COR-L47 (cell line): ENCODE measurements at places on chromosomes 3 and 15.

- DNase-seq, result no peak
Measured at GRCh38 chr3:23277688-23278087, 74.6 kb downstream of the UBE2E2 start.

GRCh38 chr3:15722877-15723623, 74.7 kb downstream of the ANKRD28 start:
- no peak for DNase-seq

- DNase-seq, result no peak
Measured at GRCh38 chr3:134974624-134975023, 179.6 kb downstream of the EPHB1 start.

- no peak for DNase-seq
Measured at GRCh38 chr3:5332270-5332956, 144.9 kb downstream of the EDEM1 start.

GRCh38 chr15:36921484-36922091, 178.8 kb downstream of the MEIS2 start:
- no peak for DNase-seq

GRCh38 chr3:194584866-194585265, 48.4 kb downstream of the TMEM44 start:
- no peak for DNase-seq

DNA sequence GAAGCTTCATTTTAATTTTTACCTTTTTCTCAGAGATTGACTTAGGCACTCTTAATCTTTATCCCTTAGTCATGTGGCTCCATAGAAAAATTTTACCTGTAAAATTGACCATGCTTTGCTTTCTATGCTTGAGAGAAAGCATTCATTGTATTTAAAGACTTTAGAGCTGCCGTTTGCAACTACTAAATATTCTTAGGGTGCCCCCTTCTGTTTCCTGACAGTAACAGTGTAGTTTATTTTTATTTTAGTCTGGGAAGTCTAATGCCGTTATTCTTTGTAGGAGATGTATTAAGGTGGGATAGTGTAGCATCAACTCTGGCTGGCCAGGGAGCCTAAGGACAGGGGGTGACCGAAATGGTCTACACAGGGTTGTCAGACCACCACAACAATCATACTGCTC, 84.5 kb upstream of the SYNPR start:
- DNase-seq, result no peak

DNA sequence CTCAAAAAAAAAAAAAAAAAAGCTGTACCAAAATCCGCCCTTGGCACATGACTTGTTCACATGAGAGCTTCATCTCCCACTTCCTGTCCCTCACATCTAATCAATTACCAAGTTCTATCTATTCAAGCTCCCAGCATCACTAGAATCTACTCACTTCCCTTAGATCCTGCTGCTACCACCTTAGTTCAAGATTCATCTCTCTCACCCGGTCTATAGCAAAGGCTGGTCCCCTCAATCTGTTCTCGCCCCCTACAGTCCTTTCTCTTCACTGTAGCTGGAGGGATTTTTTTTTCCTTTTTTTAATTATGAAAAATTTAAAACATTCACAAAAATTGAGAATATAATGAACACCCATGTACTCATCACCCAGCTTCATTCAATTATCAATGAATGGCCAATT, 16.7 kb upstream of the GPR160 start:
- DNase-seq, result no peak

- DNase-seq, result no peak
Measured at GRCh38 chr3:151875759-151876158, 2.3 kb downstream of the SUCNR1 start.

- no peak for DNase-seq
Measured at GRCh38 chr15:43258781-43259180, 7.9 kb downstream of the TGM5 start.

DNA sequence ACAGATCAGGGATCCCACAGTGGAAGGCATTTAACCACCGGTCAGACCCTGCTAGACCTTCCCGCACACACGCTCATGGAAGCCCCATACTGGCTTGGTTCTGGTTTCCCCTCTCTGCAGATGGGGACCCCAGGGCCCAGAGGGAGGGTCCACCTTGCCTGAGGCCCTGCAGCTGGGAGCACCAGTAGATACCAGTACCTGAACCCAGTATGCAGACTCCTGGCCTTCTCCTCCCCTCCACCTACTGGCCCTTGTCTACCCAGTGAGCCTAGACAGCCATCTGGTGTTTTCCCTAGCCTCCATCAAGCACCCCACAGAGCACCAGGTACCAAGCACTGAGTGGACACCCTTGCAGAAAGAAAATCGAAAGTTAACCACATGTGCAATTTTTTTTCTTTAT, 65.1 kb downstream of the MEGF11 start:
- DNase-seq, result peak; percentile 67

GRCh38 chr15:79007066-79007465, 62.2 kb upstream of the CTSH start:
- DNase-seq, result no peak

DNA sequence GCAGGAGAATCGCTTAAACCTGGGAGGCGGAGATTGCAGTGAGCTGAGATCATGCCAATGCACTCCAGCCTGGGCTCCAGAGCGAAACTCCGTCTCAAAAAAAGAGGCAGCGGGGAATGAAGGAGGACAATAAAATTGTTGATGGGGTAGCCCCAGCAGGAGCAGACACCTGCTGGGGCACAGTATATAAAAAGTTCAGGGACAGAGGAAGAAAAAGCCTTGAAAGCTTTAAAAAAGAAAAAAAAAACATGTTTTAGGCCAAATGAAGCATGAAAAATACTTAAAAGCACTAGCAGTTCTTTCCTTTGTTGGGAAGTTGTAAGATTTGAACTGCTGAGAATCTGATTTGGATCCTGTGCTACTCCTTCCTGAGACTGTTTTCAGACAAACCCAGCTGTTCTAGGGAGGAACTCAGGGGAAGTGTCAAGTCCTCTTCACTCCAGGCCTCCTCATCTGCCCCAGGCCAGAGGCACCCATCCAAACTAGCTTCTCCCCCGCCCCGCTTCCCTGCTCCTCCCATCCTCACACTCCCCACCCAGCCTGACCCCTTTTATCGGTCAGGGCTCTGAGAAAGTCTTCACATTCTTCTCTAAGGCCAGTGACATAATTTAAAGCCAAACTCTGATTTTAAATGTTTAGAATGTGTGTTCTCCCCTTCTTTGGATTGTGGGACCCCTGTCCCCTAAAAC, 4.9 kb downstream of the IL17RD start:
- DNase-seq, result no peak

GRCh38 chr3:58867621-58868020, 182.2 kb downstream of the CFAP20DC start:
- no peak for DNase-seq

- no peak for DNase-seq
Measured at GRCh38 chr15:50112488-50113186, 6.4 kb downstream of the ATP8B4 start.

DNA sequence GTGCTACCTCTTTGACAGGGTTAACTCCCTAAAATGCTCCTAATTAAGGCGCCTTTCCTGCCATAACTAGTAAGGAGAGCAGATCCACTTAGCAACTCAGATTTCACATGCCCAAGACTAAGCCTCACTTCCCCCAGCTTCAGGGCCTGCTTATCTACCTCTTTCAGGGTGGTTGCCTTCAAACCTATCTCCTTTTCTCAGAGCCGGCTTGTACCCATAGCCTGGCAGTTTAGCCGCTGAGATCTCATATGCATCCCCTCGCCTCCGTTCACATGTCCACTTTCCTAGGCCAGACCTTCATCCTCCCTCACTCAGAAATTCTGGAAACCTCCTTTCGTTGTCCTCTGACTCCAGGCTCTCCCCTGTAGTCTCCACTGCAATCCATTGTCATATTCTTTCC, 1.0 kb upstream of the FSTL1 start:
- DNase-seq, result no peak

DNA sequence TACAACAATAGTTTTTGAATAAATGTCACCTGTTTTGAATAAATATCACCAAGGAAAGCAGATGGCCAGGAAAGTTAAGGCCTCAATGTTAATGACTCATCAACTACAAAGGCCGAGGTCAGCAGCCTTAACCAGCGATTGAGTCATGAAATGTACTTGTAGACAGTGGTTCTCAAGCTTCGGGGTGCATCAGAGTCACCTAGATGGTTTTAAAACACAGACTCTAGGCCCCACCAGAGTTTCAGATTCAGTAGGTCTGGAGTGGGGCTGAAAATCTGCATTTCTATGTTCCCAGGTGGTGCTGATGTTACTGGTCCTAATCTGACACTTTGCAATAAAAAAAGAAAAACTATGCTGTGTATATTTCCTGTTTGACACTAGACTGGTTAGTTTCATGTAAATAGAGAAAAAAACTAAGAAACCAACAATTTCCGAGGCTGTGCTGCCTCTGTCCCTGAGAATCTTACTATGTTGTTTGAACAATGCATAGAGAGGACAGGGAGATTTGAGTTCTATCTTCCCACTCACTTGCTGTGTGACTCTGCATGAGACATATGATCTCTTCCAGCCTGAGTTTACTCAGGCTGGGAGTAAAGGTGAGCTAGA, 9.8 kb downstream of the RAB27A start:
- DNase-seq, result no peak

DNA sequence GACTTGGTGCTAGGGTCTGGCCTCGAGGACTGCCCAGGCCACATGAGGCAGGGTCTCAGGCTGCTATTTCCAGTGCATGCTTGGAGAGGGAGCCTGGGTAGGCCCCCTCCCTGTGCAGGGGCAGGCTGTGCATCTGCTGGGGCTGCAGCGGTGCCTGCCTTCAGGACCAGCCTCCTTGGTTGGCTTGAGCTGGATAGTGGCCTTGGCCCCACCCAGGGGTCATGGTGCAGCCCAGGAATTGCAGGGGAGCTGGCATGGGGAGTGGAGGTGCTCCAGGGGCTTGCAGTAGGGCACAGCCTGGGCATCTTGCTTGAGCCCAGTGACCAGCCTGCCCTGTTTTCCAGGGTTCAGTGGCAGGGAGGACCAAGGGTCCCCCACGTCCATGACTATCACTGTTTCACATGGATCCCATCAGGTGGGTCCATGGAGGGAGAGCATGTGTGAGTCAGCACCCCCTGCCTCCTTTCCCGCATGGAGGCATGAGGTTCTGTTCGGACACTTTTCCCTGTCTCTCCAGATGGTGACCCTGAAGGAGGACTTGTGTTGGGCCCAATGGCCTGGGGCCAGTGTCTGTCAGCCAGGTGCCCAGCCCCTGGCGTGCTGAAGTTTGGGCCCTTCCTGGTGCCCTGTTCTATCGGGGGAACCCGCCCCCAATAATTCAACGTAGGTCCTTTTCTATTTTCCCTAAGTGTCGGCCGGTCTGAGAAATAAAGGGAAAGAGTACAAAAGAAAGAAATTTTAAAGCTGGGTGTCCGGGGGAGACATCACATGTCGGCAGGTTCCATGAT, 218.6 kb downstream of the SNRPN start:
- DNase-seq, result no peak

- DNase-seq, result no peak
Measured at GRCh38 chr3:156240642-156241041, 120.3 kb downstream of the KCNAB1 start.

- DNase-seq, result no peak
Measured at GRCh38 chr15:36837246-36837645, 257.8 kb downstream of the CDIN1 start.

DNA sequence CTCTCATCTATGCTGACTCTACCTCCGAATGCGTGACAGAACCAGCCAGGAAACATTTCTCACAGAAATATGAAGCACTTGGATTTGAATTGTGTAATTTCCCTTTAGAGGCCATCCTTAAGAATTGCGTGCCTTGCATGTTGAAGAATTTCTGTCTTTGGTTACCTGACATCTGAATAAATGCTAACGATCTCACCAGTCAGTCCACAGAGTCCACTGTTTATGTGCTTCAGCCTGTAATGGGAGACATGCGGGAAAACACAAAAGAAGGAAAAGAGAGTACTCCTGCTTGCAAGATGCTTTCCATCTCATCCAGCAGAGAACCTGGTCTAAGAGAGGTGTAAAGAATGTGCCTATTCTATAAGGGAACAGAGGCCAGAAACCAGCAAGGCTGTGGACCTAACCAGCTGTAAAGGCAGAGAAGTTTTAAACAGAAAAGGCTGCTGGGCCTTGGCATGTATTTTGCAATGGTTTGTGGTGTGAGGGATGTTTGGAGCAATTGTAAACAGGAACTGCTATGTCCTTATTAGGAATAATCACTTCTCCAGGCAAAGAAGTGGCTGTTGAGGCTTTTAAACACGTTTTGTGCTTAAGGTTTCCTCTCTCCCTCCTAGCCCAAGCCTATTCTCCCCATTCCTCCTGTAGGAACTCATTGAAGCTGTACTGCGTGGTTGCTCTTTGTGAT, 36.4 kb upstream of the BOC start:
- no peak for DNase-seq

- no peak for DNase-seq
Measured at GRCh38 chr3:29677421-29677820, 396.6 kb downstream of the RBMS3 start.

DNA sequence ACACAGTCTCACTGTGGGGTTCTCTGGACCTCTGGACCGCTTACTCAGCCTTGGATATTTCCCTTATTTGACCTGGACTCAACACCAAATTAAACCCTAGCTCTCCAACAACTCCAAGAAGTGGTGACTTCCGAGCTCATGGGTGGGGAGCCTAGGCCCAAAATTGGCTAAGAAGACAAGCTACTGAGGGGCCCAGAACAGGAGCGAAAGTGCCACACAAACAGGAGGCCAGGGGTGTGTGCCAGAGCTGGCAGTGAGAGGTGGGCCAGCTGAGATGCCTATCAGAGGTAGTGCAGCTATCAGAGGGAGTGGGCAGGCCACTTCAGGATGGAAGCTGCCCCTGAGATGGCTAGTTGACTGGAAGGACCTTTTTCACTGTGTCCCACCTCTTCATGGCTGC, 151.1 kb upstream of the PRR20G start:
- no peak for DNase-seq

- no peak for DNase-seq
Measured at GRCh38 chr3:156743859-156744258, 69.5 kb downstream of the TIPARP start.

DNA sequence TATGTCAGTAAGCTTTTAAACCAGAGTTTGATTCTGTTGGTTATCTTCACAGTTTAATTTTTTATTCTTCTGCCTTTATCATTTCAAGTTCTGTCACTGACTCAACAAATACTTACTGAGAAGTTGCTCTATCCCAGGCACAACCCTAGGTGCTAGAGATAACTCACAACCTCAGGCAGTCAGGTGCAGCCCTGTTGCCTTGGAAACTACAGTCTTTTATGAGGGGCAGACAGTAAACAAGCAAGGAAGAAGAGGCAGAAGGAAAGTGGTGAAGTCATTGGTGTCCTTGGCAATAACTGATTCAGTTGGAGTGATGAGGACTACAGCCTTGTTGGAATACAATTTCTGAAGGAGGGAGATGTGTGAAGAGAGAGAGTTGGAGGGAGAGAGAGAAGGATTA, 142.1 kb upstream of the LRTM1 start:
- no peak for DNase-seq

DNA sequence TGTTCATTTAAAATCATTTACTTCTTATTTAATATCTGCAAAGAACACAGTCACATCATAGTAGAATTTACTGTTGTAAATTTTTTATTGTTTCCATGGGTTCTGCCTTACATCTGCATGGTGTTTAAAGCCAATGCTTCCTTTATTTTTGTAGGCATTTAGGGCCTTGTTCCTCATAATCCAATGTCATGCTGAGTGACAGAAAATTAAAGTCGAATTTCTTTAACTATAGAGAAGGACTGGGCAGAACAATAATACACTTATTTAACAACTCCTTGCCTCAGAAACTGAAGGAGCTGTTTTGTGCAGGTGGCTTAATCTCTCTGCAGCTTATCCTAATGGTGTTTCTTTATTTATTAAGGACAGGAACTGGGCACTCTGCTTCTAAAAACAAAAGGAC, 149.6 kb downstream of the LEKR1 start:
- DNase-seq, result no peak
